ENCODE measurements at places on chromosomes 5 and 9.

- no peak for DNase-seq
Observed at GRCh38 chr5:41503860-41504259, 6.5 kb downstream of the PLCXD3 start.

DNA sequence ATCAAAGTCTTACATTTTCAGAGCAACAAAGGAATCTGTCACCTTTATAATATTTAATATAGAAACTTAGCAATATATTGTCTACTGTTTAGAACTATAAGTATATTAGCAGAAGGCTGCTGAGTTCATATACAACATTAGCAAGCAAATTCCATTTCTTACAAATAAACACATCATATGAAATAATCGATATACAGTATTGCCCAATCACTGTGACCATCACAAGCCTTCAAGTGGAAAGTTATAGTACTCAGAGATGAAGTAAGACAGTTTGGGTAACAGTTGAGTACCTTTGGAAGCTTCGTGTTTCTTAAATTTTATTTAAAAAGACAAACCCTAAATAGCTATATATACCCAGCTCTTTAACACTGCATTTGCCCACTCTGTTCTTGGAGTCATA, 135.2 kb upstream of the IRX1 start:
- DNase-seq: no peak

- DNase-seq: no peak
Observed at GRCh38 chr9:89952401-89952800, 347.6 kb downstream of the GADD45G start.

- DNase-seq: no peak
Observed at GRCh38 chr9:134679616-134680392, 38.2 kb downstream of the COL5A1 start.

DNA sequence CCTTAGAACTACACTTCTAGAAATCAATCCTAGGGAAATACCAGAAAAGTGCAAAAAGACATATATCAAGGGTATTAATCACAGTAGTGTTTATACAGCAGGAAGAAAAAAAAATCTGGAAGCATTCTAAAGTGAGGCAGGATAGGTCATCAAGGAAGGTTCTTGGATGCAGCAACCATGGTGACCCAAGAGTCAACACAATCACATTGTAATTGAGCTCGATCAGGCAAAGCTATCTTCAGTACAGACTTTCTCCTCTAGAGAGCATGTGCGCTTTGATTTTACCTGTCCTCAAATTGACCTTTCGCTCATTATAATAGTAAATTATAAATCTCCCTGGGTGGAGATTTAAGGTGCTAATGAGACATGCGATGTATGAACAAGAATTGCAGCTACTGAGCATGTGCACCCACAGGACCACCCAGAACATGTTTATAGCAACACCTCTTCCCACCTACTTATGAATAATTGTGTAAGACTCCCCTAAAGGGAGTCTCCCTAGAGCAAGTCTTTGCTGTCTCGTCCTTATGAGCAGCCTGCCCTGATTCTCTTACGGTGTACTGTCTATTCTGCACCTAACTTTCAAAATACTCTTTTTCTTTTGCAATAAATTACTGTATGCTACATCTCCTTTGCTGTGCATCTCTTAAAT, 297.7 kb downstream of the ATPSCKMT start:
- DNase-seq: no peak

DNA sequence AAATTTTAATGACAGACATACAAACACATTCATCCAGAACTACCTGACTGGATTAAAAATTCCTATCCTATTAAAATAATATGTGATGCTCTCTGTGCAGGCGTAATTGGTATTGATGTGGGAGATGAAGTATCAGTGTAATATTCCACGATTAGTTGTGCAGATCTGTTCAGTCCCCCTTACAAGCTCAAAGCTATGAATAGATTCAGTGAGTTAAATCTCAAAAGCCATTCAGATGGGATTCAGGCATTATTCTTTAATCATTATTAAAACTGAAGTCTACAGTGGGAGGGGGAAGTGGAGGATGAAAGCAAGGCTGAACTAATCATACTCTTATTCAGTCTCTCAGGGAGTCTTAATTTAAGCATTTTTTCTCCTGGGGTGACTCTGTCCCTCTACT, 855.8 kb downstream of the EFNA5 start:
- no peak for DNase-seq

DNA sequence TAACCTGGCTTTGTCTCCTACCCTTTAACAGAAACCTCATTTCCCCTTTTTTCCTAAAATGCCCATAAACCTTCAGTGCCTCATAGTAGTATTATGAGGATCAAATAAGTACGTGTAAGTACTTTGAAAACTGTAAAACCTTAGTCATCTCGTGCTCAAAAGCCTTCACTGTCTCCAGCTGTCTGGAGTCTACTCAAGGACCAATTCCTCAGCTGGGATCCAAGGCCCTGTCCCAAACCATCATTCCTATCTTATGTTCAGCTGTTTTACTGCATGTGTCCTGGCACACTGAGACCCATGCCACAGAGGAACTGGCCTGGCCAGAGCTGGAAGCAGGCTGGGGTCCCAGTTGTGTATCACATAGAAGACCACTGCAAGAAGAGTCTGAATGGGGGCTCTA, 15.9 kb downstream of the ADAMTSL1 start:
- no peak for DNase-seq

- no peak for DNase-seq
Observed at GRCh38 chr9:95087659-95088242, 229.8 kb downstream of the FANCC start.

- DNase-seq: no peak
Observed at GRCh38 chr5:7548596-7548995, 152.7 kb downstream of the ADCY2 start.
